CD14-positive monocyte (primary cell): ENCODE measurements at places on chromosomes 16 and 17.

- DNase-seq: no peak
Measured at GRCh38 chr17:18226284-18226945, 980 bp downstream of the LLGL1 start.

- DNase-seq: no peak
Measured at GRCh38 chr17:15266325-15267125, 1.4 kb upstream of the PMP22 start.

DNA sequence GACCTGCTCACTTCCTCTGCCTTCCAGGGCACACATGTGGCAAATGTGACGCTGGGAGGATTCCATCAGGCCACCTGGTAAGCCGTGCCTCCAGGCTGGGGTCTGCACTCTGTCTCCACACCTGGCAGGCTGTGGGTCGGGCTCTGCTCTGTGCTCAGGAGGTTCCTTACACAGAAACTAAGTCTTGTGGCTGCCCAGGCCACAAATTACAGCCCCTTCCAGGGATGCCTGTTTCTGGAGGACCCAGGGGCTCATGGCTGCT is 58.2 kb downstream of the RMI2 start:
- DNase-seq: no peak

DNA sequence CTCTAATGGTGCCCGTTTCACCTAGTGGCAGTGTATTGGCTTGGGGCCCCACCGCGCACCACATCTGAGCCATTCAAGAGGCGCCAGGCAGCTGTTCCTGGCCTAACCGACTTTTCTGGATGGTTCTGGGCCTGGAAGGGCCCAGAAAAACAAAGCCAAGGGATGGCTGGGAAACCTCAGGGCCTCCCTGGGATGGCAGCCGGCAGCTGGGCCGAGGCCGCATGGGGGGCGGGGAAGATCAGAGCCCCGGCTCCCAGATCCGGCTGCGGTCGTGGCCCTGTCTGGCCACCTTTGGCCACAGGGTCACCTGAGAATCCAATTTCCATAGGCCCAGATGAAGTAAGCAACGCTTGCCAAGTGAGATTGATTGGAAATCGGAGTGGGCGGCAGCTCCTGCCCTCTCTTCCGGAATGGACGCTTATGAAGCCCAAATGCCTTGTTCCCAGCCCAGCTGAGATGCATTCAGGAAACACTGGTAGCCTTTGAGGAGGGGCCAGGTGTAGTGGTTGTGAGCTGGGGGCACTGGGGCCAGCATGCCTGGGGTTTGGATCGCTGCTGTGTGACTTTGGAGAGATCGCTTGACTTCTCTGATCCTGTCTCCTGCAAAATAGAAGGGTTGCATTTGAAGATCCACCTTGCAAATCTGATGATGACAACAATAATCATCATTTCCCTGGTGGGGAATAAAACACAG is 163.8 kb upstream of the GSE1 start:
- no peak for DNase-seq

DNA sequence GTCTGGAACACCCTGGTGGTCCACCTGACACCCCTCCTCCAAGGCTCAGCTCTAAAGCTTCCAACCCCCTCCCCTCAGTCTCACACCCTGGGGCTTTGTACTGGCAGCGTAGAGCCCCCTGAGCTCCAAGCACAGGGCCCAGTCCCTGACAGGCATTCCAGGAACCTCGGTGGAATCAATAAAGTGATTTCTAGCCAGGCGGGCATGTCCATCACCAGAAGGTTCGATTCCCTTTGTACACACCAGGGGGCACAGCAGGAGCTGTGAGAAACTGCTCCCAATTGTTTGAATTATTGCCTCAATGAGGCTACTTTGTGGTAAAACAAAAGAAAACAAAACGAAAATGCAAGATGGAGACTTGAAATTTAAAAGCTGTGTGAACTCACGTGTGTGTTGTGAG is 51.8 kb downstream of the SMPD3 start:
- no peak for DNase-seq

- DNase-seq: no peak
Measured at GRCh38 chr17:54608634-54609155, 292.0 kb upstream of the TOM1L1 start.

- no peak for DNase-seq
Measured at GRCh38 chr17:47877368-47878034, 18.5 kb upstream of the SP2 start.

- no peak for DNase-seq
Measured at GRCh38 chr17:20262226-20263114, 204.9 kb downstream of the LGALS9B start.

DNA sequence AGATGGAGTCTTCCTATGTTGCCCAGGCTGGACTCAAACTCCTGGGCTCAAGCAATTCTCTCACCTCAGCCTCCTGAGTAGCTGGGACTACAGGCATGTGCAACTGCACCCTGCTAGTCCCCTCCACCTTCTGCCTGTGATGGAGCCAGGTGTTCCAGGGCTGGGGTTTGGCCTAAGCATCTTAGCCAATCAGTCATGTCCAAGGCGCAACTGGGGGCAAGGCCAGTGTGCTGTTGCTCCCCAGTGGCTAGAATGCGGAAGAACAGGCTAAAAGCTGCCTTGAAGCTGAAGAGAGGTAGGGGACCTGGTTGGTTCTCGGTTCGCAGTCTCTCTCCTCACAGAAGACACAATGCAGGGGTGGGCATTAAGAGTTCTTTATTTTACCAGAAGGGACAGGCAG is 18.6 kb downstream of the FLOT2 start:
- DNase-seq: no peak

DNA sequence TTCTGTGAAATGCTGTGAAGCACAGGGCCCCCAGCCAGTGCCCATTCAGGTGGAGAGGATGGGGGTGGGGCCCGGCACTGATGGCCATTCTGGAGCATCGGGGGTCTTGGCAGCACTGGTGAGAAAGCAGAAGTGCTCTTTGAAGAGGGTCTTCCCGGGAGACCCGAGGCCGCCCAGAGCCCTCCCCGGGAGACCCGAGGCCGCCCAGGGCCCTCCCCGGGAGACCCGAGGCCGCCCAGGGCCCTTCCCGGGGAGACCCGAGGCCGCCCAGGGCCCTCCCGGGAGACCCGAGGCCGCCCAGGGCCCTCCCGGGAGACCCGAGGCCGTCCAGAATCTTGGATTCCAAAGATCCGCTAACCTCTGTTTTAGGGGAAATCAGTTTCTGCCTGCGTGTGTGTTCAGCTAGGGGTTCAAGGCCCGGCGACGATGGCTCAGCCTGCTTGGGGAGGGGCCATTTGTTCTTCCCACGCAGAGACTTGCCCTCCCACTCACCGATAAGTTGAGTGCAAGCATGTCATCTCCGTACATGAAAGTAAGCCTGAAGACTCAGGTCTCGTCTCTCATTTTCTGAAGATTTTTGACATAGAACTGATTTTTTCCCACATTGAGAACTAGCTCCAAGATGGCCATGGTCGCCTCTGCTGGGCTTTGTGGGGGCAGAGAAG is 35.2 kb upstream of the CAPN15 start:
- no peak for DNase-seq

DNA sequence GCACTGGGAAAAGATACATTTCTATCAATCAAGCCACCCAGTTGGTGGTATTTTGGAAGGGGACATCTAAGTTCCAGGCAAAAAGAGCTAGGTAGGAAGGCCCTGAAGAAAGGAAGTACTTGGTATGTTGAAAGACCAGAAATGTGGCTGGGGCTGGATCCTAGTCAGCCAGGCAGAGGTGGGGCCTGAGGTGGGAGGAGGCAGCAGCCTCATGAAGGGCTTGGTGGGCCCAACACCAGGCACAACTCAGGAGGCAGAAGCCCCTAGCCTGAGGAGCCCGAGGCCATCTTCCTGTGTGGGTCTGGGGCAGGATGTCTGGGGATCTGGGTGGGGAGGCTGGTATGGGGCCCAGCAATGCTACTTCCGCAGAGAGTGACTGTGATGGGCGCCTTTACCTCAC is 105.9 kb downstream of the SALL1 start:
- no peak for DNase-seq

GRCh38 chr17:48051706-48052486 is 3.7 kb downstream of the NFE2L1 start:
- DNase-seq: no peak

DNA sequence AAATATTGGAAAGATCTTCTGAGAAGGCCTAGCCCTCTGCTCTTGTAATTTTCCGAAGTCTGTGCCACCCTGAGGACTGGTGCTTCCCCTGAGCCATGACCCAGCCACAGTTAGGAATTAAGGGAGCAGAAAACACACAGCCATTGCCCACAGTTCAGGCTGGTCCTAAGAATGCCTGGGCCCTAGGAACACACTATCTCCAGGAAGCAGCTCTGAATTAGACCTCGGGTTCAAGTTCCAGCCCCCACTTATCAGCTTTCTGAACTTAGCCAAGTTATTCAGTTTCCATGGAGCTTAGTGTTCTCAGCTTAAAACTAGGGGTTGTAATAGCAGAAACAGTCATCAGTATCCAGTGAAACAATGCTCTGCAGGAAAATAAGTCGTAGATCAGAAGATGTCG is 56.0 kb downstream of the CDH13 start:
- DNase-seq: no peak

- peak; percentile 5 for DNase-seq
Measured at GRCh38 chr17:66715745-66716156, 119.2 kb upstream of the CACNG5 start.

DNA sequence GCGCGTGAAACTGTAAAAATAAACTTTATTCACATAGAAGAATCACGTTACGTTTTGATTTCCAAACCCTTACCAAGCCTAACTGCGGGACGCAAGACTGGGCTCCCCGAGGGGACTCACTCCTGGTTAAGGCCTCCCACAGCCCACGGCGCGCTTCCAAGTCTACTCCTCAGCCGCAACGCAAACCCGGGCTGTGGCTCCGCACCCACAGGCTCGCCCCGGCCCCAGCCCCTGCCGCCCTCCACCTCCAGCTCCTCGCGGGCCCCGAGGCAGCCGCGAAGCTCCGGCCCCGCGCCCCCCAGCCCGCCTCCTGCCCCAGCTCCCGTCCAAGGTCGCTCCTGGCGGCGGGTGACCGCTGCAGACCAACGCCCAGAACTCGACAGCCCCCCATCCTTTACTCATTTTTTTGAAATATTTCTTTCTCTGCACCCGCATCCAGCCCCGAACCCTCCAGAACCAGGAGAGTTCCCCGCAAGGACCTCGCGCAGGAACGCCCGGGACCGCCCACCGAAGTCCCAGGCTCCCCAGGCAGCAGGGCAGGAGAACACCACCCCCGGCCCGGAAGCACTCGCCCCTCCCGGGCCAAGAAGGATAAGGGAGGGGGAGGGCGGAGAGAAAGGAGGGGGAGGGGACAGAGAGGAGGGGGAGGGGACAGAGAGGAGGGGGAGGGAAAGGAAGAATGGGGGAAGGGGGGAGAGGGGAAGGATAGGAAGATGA is 912 bp downstream of the USP22 start:
- DNase-seq: peak; percentile 42

DNA sequence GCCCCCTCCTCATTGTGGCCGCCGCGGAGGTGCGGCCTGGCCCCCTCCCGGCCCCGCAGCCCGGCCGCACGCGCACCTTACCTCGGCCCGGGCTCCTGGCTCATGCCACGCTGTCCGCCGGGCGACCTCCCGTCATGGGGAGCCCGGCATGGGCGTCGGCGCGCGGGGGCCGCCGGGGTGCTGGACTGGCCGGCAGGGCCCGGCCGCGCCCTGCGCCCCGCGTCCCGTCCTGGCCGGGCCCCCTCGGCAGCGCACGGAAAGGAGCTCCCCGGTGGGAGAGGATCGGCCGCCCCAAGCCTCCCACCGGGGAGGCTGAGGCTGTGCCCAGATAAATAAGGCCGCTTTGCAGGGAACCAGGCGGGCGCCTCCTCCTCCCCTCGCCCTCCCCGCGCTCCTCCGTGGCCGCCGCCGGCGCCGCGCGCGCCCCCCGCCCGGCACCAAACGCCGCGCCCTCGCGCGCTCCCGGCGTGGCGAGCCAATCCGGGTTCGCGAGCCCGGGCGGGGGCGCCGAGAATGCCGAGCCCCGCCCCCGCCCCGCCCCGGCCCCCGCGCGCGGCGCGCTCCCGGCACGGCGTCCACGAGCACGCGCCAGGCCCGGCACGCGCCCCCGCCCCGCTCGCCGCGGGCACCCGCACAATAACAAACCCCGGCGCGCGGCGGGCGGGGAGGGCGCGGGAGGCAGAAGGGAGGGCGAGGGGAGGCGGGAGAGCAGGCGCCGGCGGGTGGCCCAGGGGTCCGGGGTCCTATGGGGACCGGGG is at the start of gene FBXL16:
FBXL16 (minus strand) TSS at position 371 of the 758 bp plus-strand sequence. CDS start 8,396 bp downstream, outside the sequence.
- no peak for DNase-seq

GRCh38 chr16:7888411-7888810 is 555.8 kb downstream of the RBFOX1 start:
- DNase-seq: no peak

GRCh38 chr16:30649725-30650368 is 913 bp upstream of the PRR14 start:
- peak; percentile 45 for DNase-seq

DNA sequence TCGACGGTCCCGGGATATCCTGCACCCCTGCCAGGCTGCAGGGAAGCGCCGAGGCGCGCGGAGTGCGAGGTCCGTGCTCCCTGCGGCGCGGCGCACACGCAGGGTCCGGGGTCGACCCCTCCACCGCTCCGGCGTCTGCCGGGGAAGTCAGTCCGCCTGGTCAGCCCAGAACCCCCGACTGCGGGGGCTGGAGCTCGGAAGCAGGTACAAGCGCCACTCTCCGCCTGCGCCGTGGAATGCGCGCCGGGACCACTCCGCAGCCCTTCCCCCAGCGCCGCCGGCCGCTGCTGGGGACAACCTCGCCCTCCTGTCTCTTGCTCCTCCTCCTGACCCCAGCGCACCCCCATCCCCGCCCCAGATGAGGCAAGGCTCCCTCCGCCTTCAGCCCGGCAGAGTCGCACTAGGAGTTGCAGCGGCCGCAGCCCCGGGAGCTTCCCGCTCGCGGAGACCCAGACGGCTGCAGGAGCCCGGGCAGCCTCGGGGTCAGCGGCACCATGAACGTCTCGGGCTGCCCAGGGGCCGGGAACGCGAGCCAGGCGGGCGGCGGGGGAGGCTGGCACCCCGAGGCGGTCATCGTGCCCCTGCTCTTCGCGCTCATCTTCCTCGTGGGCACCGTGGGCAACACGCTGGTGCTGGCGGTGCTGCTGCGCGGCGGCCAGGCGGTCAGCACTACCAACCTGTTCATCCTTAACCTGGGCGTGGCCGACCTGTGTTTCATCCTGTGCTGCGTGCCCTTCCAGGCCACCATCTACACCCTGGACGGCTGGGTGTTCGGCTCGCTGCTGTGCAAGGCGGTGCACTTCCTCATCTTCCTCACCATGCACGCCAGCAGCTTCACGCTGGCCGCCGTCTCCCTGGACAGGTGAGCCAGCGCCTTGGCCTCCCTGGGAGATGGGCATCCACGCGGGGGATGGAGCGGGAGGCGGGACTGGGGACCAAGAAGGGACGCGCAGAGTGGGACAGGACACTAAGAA is at the start of gene GALR2:
GALR2 (plus strand) TSS at position 392 of the 974 bp plus-strand sequence; CDS start at position 495, 103 bp downstream.
- DNase-seq: no peak

DNA sequence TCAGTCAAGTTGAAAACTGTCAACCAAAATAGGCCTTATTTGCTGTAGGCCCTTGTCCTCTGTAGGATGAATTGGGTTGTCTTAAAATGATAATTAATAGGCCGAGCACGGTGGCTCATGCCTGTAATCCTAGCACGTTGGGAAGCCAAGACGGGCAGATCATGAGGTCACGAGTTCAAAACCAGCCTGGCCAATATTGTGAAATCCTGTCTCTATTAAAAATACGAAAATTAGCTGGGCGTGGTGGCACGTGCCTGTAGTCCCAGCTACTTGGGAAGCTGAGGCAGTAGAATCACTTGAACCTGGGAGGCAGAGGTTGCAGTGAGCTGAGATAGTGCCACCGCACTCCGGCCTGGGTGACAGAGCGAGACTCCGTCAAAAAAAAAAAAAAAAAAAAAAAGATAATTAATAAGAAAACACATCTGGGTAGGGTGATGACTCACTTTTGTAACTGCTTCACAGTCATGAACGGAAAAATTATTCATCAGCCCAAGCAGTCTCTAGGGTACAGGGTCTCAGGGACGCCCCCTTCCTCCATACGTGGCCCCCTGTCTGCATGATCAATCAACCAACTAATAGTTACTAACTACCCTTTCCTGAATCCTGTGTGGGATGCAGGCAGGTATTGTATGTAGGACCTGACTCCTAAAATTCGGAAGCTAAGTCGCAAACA is 137.0 kb upstream of the RCVRN start:
- no peak for DNase-seq
